Esophagus mucosa (tissue), 1 donor: ENCODE measurements at places on chromosomes 2 and 18.

- no peak for ATAC-seq
Observed at GRCh38 chr2:118077636-118078247, 10.5 kb upstream of the INSIG2 start.

DNA sequence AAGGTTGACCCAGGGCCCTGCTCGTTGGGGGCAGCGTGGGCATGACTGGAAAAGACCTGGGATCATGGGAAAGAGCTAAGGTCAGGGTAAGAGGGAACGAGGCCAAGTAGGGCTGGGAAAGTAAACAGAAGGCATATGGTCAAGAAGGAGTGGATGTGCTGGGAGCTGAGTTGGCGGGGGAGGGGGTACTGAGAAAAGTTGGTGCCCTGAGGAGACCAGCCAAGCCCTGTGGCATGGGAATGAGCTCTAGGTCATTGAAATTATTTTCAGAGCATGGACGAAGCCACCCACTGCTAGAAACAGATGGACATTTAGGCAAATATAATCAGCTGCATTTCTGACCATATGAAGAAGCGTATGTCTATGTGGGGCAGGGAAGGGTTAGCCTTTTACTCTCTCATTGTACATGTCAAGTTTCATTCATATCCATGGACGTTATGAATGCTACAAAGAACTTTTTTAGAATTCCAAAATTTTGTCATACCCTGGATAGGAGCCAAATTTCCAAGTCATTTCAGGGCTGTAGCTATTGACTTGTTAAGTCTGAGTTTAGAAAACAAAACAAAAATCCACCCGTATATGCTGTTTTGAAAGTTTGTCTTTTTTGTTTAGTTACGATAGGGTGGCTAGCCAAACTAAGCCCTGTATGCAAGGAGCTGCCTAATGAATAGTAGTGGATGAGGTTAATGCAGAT, 19.1 kb downstream of the MAPRE2 start:
- ATAC-seq: no peak

GRCh38 chr2:39632876-39633275, 32.8 kb upstream of the TMEM178A start:
- peak; percentile 32 for ATAC-seq

DNA sequence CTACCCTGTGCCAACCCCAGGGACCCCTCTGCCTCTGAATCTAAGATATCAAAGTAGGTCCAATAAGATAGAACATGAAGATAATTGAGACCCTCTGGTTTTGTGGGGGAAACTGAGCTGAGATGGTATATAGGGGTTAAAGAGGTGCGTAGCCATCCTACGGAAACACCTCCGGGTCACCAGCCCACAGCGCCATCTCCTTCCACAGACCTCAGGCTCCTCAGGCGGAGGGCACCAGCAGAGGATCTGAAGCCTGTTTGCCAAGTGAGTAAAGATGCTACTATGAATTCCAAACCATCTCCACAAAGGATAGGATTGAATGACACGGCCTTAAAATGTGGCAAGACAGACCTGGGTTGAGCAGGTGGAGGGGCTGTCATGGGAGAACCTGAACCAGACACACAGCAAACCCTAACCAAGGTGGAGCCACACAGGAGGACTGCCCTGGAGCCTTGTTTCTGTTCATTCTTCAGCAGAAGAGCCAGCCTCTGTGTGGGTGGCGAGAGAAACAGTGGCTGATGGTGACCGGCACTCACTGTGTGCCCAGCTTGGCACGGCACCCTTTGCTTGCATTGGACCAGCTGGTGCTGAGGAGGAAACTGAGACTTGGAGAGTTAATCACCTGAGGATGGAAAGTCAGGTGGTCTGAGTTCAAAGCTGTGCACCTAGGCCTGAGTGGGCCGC, 10.2 kb downstream of the GBX2 start:
- no peak for ATAC-seq

DNA sequence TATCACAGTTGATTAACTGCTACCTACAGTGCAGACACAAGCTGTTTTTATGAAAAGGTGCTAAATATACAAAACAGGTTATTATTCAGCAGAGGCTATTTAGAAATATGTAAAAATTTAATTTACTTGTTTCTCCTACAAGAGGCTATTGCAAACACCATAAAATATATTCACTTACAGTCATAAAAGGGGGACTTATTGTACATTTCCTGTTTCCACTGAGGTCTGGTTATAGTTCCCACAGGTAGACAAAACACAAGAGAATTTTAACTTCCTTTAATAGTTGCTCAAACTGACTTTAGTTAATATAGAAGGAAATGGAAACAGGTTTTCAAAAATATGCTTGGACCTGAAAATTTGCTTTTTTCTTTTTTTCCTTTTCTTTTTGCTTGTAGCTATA, 40.0 kb upstream of the FRZB start:
- ATAC-seq: no peak

- no peak for ATAC-seq
Observed at GRCh38 chr2:175620106-175620505, 382.0 kb downstream of the LNPK start.

GRCh38 chr18:56148373-56148772, 490.0 kb downstream of the TXNL1 start:
- ATAC-seq: peak; percentile 80

- ATAC-seq: no peak
Observed at GRCh38 chr2:144136297-144137010, 383.5 kb downstream of the ZEB2 start.

DNA sequence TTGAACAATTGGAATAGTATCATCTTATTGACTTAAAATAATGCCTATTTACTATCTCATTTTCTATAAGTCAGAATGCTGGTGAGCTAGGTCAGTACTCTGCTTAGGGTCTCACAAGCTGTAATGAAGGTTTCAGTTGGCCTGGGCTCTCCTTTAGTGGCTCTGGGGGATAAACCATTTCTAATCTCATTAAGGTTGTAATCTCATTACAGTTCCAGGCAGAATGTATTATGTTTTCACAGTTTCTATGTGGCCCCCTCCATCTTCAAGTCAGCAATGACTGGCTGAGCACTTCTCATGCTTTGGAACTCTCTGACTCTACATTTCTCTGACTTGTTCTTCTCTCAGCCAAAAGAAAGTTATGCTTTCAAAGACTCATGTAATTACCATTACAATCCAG, 163.1 kb downstream of the CCDC178 start:
- ATAC-seq: no peak

GRCh38 chr18:63819786-63820185, 44.6 kb downstream of the SERPINB7 start:
- ATAC-seq: no peak

GRCh38 chr2:121902171-121902591, 146.7 kb downstream of the TSN start:
- no peak for ATAC-seq

DNA sequence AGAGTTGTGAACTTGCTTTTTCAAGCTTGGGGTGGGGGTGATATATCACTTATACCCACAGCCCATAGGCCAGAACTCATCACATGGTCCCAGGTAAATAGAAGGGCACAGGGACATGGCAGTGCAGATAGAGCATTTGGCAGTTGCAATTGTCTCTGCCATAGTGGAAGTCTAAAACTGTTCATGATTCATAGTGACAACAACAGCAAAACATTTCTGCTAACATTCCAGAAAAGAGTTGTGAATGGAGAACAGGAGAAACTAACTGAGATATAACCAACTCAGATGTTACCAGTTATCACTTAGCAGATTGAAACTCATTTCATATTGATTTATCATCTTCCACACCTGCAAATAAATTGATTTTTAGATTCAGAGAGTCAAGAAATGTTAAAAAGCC, 278.6 kb upstream of the KYNU start:
- ATAC-seq: no peak
